ENCODE measurements at places on chromosomes 3 and 15.

GRCh38 chr3:138154534-138154933 is 20.2 kb downstream of the DBR1 start:
- no peak for DNase-seq

DNA sequence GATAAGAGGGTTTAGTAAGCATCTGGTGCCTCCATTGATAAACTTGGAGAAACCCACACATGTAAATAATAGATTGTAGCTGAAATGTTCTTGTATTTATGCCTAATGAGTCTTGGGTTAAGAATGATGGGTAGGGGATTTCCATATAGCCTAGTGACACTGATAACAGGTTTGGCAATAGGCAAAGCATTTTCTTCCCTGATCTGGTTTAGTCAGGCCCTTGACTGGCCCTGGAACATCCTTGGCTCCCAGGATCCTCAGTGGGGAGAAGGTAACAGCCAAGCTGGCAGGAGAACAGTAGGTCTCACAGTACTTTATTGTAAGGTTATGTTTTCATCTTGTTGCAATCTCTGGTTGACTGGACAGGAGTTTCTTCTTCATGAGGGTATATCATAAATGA is 228.4 kb downstream of the DIPK2A start:
- DNase-seq, result no peak

GRCh38 chr15:76058714-76059319 is 968 bp upstream of the TMEM266 start:
- DNase-seq, result peak; percentile 47

- no peak for DNase-seq
Observed at GRCh38 chr15:22974745-22975144, 5.4 kb downstream of the CYFIP1 start.

DNA sequence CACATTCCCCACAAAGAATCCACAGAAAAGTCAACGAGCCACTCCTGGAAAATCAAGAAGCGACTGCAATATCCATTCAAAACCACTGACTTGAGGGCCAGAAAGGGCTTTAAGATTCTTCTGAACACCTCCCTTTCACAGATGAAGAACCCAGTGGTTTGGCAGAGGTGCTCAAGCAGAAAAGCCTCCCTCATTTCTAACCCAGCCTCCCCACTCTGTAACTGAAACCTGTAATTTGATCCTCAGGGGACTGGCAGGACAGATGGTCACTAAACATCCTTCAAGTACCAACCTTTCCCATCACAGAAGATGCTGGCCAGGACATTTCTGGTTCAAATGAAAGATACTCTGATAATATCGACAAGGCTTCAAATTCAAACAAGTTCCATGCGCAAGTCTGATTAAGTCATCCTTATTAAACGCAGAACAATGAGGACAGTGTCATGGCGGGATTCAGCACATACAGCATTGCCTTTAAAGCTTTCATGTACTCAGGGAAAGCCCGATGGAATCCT is 5.5 kb downstream of the SEMA5B start:
- DNase-seq, result no peak

GRCh38 chr15:73865904-73866303 is 7.5 kb upstream of the TBC1D21 start:
- peak; percentile 5 for DNase-seq

- DNase-seq, result peak; percentile 55
Observed at GRCh38 chr3:10248984-10249748, 907 bp downstream of the TATDN2 start.

DNA sequence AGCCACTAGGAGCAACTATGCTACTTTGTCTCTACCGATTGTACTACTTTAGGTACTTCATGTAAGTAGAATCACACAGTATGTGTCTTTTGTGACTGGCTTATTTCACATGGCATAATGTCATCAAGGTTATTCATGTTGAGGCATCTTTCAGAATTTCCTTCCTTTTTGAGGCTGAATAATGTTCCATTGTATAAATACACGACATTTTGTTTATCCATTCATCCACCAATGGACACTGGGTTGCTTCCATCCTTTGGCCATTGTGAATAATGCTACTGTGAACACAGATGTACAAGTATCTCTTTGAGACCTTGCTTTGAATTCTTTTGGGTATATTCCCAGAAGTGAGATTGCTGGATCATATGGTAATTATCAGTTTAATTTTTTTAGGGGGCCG is 29.2 kb downstream of the MYO5A start:
- no peak for DNase-seq

DNA sequence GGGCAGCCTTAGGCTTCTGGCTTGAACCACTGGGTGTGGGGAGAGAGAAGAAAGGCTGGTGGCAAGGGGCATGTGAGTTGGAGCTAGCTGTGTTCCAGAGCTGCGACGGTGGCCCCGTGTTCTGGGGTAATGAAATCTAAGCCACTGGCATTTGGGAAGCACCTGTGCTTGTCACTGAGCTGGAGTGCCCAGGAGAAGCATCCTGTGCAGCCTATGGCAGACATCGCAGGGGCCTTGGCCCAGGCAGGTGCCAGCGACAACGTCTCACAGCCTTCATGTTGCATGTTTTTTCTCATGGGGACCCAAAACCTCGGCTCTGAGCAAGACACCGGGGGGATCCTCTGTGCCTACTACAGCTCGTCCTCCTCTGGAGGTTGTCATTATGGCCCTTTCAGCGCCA is 91.1 kb upstream of the PLXNA1 start:
- DNase-seq, result no peak

- DNase-seq, result no peak
Observed at GRCh38 chr15:43931790-43932435, 105.1 kb downstream of the WDR76 start.

DNA sequence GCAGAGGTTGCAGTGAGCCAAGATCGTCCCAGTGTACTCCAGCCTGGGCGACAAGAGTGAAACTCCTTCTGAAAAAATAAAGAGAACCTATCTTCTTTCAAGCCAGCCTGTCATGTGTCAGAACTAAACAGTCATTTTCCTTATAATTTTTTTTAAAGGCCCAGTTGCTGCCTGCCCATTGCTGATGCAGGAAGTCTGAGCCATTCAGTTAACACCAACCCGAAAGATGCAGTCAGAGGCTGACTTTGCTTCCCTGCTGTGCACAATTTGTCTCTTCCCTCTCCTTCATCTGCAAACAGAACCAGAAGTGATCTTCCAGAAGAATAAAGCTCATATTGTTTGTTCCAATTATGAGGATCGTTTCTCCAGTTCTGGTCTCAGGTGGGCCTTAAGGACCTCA is 220.6 kb downstream of the SLCO3A1 start:
- no peak for DNase-seq

- DNase-seq, result no peak
Observed at GRCh38 chr3:63972196-63972595, 51.1 kb downstream of the PSMD6 start.

- DNase-seq, result no peak
Observed at GRCh38 chr3:170670504-170670903, 84.6 kb upstream of the SLC7A14 start.

DNA sequence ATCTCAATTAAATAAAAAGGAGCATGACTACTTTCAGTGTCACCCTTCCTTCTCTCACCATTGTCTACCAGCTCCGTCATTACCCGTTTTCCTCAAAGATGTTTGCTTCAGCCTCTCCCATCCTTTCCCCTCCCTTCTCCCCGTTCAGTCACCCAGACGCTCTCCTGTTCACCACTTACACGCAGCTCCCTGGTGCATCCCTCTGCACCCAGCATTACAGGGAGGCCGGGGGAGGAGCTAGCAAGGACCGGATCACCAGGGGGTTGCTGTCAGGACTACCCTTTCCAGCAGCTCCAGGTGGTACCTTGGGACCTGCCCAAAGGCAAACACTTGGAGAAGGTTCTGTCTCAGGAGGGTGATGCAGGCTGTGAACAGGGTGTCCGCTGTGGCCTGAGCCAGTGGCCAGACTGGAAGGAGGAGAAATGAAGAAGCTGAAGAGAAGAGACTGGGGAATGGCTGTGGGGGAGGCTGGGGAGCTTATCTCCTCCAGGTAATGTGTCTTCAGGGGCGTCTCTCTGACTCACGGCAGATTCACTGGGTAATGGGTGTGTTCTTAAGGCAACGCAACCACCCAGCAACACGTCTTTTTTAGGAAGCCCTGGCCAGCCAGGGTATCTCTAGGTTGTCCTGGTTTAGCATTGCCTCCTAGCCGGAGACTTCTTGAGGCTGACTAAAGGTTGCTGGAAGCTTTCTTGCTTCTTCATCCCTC is 21.8 kb upstream of the BDH1 start:
- no peak for DNase-seq

DNA sequence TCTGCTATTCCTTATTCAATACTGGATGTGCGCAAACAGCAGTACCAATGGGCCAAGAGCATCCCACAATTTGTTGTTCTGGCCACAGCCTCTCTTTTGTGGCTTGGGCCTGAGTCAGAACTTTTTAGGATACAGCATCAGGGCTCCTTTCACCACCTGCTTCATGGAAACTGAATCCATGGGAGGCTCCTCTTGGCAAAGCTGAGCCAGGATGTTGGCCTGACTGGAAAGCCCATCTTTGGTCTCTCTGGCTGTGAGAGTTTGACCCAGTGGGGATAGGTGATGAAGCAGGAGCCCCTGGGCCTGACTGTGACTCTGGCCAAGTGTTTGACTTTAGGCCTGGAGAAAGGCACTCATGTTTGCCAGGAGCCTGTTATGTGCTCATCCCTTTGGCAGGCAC is 27.6 kb downstream of the IL16 start:
- DNase-seq, result no peak
